Hematopoietic multipotent progenitor cell treated with erythropoietin and hydrocortisone succinate and interleukin-3 and kit ligand, for 15 days (in vitro differentiated cells): ENCODE measurements at places on chromosomes 1 and 21.

- no peak for DNase-seq
These were observed 2.5 kb upstream of the PLEKHM2 start for GRCh38 chr1:15681349-15682292.

GRCh38 chr1:225822655-225823403 is 12.9 kb downstream of the EPHX1 start:
- no peak for DNase-seq

DNA sequence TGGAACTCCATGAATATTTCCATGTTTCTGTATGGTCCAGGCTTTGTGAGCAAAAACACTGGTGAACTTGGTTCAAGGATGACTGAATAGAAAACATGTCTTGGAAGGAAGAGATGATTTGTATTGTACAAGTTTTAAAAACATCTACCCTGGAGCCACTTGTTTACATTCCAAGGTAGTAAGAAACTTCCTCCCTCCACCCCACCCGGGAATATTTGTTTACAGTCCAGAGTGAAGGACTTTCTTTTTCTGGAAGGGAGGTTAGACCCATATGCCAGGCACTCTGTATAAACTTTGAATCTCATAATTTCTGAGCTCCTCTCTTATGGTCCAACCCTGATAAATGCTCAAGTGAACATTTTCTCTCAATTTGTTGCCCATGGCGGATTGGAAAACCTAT is 323.3 kb upstream of the LYPLAL1 start:
- no peak for DNase-seq

- no peak for DNase-seq
These were observed 58.8 kb downstream of the KCNK1 start for GRCh38 chr1:233672732-233673131.

DNA sequence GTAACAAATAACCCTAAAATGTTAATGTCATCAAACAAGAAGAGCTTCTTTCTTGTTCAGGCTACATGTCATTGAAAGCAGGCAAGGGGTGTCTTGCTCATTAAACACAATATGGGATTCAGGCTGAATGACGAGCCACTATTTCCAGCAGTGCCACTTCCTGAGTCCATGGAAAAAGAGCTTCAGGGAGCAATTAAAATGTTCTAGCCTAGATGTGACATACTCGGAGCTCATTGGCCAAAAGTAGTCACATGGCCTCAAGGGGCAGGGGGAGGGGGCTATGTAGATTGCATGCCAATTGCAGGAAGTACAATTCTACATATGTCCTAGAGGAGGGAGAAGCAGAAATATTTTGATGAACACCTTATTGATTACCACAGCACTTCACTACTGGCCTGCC is 685.3 kb upstream of the ADGRL2 start:
- DNase-seq = no peak

DNA sequence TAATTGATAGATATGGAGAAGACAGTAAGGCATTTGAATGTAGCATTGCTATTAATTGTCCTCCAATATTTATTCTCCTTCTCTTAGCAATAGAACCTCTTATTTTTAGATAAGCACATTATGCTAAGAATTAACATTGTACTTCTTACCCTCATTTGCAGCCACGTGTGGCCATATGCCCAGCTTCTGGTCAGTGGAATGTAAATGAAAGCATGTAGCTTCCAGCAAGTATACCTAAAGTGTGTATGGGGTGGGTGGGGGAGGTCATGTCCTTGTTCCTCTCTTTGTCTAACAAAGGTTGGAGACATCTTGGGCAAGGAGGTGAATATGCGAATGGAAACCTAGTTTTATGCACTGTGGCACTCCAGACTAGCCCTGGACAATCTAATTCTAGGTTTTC is 133.6 kb upstream of the HMCN1 start:
- DNase-seq = no peak

DNA sequence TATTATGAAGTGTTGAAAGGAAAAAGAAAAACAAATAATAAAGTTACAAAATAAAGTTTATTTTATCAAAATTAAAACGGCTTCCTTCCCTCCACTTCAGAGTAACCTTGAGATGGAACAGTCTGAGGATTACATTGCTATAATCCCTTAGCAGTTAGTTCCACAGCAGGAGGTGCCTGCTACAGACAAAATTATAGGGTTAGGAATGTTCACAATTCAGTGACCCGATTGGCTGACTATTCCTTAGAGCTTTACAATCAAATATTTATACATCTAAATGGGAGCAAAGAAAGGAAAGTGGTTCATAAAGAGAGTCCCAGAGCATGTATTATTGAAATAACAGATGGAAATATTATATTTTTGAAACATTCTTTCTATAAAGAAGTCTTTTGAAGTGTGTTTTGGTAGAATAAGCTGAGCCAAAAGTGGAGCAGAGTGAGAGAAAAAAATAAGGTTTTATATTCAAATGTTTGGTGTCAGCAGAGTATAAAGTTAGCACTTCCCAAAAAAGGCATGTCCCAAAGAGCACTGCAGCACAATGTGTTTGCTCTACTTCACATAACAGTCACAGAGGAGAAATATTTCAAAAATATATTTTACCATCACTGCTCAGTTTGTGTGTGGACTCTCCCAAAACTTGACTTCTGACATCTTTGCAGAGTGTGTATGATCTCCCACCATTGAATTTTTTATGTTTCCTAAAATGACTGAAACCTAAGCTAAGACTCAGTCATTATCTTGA is 71.4 kb upstream of the GORAB start:
- DNase-seq = no peak

DNA sequence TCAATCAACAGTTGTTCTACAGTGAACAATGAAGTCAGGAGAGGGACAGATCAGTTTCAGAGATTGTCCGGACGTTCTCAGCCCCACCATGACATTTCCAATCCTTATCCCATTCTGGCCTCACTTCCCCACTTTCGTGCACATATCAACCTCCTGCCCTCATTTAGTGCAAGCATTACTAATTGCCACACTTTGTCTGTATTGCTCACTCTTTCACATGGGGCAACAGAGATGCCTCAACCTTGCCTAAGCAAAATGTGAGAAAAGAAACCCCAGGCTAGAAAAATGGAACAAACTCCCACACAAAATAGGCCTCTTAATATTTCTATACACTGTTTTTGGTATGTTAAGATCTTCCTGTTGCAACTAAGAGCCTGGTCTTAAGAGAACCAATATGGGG is 8.9 kb upstream of the RGS1 start:
- DNase-seq = no peak

GRCh38 chr1:118944133-118944532 is 44.0 kb downstream of the TBX15 start:
- no peak for DNase-seq

- DNase-seq = peak; percentile 25
These were observed 1.4 kb upstream of the TBX19 start for GRCh38 chr1:168279253-168279652.

DNA sequence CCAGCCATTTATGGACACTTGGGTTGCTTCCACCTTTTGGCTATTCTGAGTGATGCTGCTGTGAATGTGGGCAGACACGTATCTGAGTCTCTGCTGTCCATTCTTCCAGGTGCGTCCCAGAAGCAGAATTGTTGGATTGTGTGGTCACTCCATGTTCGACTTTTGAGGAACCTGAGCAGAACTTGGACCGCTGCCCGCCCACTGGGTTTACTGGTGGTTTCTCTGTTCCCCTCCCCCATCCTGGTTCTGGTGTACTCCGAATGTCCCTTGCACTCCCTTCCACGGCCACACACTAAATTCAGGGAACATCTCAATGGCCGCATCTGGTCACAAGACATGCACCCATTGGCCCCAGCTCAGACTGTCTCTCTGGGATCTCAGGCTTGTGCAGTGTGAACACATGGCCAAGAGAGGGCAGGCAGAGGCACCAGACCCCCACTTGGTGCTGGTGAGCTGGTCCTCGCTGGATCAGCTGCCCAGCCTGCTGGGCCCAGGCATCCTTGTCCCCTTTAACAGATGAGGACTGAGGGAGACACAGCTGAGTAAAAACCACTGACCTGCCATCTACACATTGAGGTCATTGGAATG is 565.1 kb downstream of the NPHP4 start:
- no peak for DNase-seq

DNA sequence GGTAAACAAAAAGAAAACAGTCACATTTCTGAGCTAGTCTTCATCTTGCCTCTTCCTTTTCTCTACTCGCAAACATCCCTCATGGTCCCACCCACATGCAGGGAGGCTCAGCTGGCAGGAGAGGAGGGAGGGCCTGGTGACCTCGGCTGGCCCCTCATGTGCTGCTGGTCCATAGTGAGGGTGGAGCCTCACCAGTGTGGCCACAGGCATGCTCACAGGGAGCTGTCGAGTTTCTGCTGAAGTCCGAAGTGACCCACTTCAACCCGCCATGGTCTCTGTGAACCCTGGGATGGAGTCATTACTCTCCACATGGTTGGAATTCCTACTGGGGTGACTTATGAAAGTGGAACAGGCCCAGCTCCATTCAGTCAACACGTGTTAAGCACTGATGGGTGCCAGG is 253.4 kb downstream of the RHOU start:
- DNase-seq = no peak

GRCh38 chr1:231983588-231984193 is 357.1 kb downstream of the DISC1 start:
- DNase-seq = no peak

DNA sequence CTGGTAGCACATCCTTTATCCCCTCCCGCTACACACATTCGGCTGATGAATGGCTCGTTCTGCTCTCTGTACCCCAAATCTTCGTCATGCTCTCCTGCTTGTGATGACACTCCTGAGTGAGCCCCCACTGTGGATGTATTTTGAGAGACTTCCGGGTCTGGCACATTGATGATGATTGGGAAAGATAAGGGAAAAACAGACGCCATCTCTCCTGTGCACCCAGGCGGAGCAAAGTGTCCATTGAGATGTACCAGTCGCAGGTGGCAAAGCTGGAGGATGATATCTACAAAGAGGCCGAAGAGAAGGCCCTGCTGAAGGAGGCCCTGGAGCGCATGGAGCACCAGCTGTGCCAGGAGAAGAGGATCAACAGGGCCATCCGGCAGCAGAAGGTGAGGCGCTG is 27.9 kb upstream of the EFHD2 start:
- no peak for DNase-seq

DNA sequence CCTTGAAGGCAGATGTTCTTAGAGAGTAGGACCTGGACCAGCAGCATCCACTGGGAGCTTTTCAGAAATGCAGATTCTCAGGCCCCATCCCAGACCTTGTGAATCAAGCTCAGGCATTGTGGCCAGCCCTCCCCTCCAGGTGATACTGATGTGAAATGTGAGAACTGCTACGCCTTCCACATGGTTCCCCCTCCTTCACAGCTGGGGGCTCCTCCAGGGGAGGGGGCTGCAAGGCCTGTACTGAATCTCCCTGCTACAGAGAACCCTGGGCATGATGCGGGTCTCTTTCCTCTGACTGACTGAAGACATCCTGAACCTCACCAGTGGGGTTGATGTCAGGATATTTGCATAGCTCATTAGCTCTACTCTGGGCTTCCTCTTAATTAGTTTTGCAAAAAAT is 141.8 kb upstream of the CSF3R start:
- DNase-seq = no peak

DNA sequence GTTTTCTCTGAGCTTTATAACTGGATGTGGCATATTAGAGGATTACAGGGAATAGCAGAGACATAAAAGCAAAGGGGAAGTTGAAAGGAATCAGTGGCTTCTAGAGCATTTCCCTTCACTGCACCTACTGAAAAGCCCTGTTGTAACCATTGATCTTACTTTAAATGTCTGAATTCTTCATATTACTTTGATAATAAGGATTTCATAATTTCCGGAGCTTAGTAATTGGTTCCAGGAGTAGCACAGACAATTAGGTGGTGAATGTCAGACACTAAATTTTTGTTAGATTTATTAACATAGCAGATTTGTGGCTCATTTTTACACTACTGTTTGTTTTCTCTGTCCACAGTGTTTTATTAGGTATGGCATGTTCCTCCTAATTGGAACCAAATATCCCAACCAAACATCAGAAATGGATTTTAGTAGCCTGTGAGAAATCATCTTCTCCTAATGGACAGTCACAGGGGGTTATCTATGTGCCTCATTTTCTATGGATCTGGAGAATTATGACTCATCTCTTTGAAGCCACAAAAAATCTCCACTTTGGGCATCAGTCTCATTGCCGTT is 100.5 kb downstream of the GIPC2 start:
- no peak for DNase-seq

DNA sequence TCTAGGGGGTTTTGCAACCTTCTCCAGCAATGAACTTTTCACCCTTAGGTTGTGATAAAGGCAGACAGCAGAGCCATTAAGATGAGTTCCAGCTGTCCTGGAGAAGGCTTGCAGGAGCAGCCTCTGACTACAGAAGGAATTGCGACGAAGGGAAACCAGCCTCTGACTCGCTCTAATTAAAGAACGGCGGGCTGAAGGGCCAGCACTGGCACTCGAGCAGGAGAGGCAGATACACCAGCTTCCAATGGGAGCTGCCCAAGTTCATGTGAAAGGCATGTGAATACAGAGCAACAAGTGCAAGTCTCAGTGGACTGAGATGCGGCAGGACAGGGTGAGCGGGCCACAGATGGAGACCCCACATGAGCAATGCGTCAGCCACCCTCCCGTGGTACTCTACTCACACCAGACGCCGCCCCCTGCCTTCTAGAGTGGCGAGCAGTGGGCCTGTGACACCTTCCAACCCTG is 15.7 kb downstream of the RCC2 start:
- DNase-seq = no peak

GRCh38 chr1:205766038-205766437 is 9.2 kb downstream of the RAB29 start:
- DNase-seq = no peak

GRCh38 chr1:31689854-31690253 is 14.0 kb downstream of the COL16A1 start:
- DNase-seq = no peak

- DNase-seq = no peak
These were observed at the start of gene PHGDH for GRCh38 chr1:119711804-119712341. Gene PHGDH (plus strand): TSS chr1:119711934. CDS start chr1:119712023, 89 bp downstream.

DNA sequence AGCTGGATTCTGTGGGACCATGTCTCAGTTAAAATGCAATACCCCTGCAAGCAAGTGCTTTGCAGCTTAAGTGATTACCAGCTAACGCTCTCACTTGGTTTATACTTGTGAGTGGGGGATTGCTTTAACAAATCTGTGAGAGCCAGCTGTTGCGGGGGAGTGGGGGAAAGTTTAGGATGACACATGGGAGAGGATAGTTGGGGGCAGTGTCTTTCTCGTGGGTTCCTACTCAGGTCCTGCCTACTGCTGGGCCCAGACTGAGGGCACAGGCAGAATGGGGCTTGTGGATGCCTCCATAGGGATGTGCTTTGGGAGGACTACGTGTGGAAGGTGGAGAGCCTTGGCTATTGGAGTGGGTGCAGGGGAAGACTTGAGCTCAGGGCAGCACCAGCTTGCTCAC is 60.1 kb downstream of the ELK4 start:
- DNase-seq = no peak

- DNase-seq = no peak
These were observed 123.8 kb upstream of the IVNS1ABP start for GRCh38 chr1:185440877-185441276.

GRCh38 chr1:22685591-22686059 is 25.0 kb upstream of the EPHB2 start:
- no peak for DNase-seq

GRCh38 chr21:34262469-34262845 is 101.3 kb upstream of the KCNE2 start:
- DNase-seq = no peak

- DNase-seq = no peak
These were observed 59.5 kb upstream of the C1orf105 start for GRCh38 chr1:172360985-172361384.
